ENCODE measurements at places on chromosomes 1 and 21. TPM values are rescaled to one million over a fixed set of nuclear protein-coding genes. Genes with fewer than 3 reads are reported as not detected.

DNA sequence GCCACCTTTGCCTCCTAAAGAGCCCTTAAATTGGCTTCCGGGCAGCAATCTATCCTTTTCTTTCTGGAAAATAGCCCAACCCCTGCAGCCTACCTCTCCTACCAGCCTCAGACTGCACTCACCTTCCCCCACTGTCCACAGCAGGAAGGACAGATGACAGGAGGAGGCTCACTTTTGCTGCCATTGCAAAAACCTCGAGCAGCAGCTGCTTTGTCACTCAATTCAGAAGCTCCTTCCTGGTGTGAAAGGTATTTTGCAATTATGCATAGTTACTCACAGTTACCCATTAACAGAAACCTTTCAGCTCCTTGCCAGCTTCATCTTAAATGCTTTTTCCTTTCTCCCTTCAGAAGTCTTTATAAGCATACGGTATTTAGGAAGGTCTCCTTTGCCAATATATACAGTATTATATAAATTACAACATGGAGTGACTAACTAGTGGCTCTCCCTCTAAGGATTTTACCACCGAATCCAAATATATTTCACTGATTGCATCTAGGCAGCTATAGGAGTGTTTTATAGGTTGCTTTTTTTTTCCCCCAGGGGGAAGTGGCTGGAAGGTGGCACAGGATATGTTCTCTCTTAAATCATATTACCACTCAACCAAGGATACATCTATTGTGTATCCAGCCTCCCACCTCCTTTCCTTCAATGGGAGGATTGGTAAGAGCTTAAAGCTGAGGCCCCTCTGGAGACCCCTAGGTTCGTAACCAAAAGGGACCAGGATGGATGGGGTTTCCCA lies 142.1 kb upstream of the IPO9 start:
- H3K27ac ChIP-seq, result no peak overlapping the region
- H3K4me1 ChIP-seq, result no peaks in the 10 kb centered on the region
- no peak overlapping the region for H3K4me3 ChIP-seq
- DNase-seq, result no peak

DNA sequence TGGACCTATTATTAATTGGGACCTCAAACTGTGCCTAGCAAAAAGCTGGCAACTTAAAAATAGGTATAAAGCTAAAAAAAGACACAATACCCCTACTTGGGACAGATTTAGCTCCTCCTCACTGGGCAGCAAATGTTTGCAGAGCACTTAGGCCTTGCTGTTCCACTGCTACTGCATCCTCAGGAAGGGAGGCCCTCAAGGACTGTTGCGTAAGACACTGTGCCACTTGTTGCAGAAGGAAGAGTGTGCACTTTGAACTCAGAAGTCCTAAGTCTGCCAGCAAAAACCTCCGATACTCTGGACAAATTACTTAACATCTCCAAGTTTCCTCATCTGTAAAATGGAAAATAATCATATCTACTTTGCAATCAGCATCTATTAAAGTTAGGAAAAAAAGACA lies 322.9 kb downstream of the BARHL2 start:
- no peak overlapping the region for H3K27ac ChIP-seq
- H3K4me3 ChIP-seq, result no peak overlapping the region
- no peaks in the 10 kb centered on the region for H3K27me3 ChIP-seq
- DNase-seq, result no peak

DNA sequence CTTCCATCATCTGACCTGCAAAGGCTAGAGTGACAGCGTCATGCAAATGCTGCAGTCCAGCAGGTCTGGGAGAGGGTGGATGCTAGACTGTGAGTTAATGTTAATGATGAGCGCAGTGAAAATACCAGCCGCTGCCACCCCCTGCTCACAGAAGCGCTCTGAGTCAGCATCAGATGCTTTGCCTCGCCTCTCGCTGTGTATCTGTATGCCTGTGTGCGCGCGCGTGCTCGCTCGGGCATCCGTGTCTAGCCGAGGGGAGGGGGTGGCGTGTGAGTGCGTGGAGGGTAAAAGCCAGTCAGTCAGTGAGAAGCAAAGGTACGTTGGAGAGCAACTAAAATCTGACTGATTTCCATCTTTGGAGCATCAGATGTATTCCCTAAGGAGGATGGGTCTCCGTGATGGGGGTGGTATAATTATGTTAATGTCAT lies 858.7 kb downstream of the USP25 start:
- no peaks in the 10 kb centered on the region for H3K27me3 ChIP-seq
- H3K27ac ChIP-seq, result no peak overlapping the region
- H3K4me3 ChIP-seq, result no peak overlapping the region
- H3K4me1 ChIP-seq, result no peaks in the 10 kb centered on the region
- no peaks in the 10 kb centered on the region for H3K36me3 ChIP-seq
- no peak for DNase-seq

GRCh38 chr1:44351289-44351688 lies 3.8 kb downstream of the ERI3 start:
- H3K4me3 ChIP-seq, result no peak overlapping the region
- H3K36me3 ChIP-seq, result no peaks in the 10 kb centered on the region
- no peak overlapping the region for H3K27ac ChIP-seq
- no peak for DNase-seq

- H3K4me3 ChIP-seq, result no peak overlapping the region
- peaks cover 17% of the 10 kb centered on the region for H3K36me3 ChIP-seq
- DNase-seq, result no peak
- H3K4me1 ChIP-seq, result peaks cover 16% of the 10 kb centered on the region
- no peak overlapping the region for H3K27ac ChIP-seq
- H3K27me3 ChIP-seq, result no peaks in the 10 kb centered on the region
Measured at GRCh38 chr1:156592910-156593660, 1.5 kb downstream of the NAXE start.

GRCh38 chr1:150973836-150974579 lies 627 bp downstream of the CERS2 start:
- peak; percentile 25 for DNase-seq
- peak overlapping the region; percentile 70 for H3K27ac ChIP-seq
- no peaks in the 10 kb centered on the region for H3K36me3 ChIP-seq
- H3K27me3 ChIP-seq, result no peaks in the 10 kb centered on the region

DNA sequence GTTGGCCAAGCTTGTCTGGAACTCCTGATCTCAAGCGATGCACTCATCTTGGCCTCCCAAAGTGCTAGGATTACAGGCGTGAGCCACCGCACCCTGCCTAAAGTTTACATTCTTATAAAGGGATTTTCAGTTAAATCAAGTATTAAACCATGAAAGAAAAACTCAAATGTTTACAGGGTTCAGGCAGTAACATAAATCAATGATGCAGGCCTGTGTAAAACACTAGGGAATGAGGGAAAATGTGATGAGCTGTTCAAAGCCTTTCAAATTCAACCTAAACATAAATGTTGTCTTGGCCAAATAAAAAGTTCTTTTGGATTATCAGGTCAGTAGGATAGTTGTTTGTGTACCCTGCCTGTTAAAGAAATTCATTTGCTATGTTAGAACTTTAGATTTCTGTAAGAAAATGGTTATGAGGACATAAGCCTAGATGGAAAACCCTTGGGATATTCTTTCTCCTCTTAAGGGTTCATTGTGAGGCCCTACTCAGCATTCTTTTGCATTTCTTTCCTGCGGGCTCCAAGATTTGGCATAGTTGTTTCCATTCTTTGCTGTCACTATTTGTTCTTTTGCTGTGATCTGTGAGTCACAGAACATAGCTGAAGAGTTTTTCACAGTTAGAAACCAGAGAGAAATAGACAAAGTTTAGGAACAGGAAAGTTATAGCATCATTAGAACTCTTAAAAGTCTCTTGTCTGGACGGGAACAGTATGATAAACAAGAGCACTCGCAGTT lies 8.9 kb upstream of the ZRANB2 start:
- no peaks in the 10 kb centered on the region for H3K36me3 ChIP-seq
- H3K27ac ChIP-seq, result no peak overlapping the region
- H3K4me1 ChIP-seq, result no peaks in the 10 kb centered on the region

GRCh38 chr1:113991467-113991997 lies 12.3 kb downstream of the OLFML3 start:
- no peak overlapping the region for H3K4me3 ChIP-seq
- DNase-seq, result no peak
- H3K27me3 ChIP-seq, result no peaks in the 10 kb centered on the region
- no peaks in the 10 kb centered on the region for H3K36me3 ChIP-seq
- no peak overlapping the region for H3K27ac ChIP-seq

DNA sequence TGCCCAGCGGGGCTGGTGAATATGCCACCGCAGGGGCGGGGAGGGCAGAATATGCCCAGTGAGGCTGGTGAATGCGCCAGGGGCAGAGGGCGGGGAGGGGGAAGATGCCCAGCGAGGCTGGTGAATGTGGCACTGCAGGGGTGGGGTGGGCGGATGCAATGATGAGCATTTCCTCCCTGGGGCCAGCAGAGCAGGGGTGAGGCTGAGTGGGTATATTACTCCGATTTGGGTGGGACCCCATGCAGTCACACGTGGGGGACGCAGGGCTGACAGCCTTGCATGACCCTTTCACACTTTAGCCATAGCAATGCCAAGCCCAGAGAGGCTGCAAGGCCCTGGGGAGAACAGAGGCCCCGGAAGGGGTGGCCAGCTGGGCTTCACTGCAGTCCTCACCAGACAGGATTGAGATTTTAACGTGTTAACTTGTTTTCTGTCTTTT lies 9.3 kb upstream of the SLX9 start:
- no peaks in the 10 kb centered on the region for H3K36me3 ChIP-seq
- H3K4me3 ChIP-seq, result peak overlapping the region; percentile 55
- H3K4me1 ChIP-seq, result peaks cover 77% of the 10 kb centered on the region
- DNase-seq, result peak; percentile 70

DNA sequence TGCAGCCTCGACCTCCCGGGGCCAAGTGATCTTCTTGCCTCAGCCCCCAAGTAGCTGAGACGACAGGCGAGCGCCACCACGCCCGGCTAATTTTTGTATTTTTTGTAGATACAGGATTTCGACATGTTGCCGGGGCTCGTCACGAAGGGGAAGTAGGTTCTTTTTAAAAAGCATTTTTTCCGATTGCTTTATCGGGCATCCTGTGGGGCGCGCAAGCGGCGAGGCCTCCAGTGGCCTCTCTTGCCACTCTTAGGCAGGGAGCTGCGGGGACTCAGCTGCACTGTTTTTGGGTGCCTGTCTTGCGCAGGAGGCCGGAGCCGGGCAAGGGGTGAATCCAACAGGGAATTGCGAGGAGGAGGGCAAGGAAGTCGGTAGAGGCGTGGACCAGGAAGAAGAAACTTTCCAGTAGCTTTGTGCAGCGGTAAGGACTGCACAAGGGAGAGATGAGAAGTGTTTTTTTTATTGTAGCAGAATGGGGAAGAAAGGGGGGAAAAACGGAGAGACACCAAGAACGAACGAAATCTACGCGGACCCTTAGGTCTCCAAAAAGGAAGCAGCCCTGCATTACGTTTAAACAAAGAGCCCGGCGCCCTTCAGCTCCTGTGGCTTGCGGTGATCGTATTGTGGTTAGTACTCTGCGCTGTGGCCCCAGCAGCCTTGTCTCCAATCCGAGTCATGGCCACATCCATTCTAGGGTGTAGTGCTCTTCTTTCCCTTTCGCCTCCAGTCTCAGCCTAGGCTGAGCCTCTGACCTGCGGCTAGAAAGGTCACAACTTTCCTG lies 164.8 kb downstream of the PPIAL4G start:
- peak; percentile 77 for DNase-seq
- peak overlapping the region; percentile 41 for H3K4me3 ChIP-seq

GRCh38 chr1:93679546-93679945 lies 2.1 kb downstream of the BCAR3 start:
- peaks cover 5% of the 10 kb centered on the region for H3K27me3 ChIP-seq
- H3K27ac ChIP-seq, result no peak overlapping the region

- DNase-seq, result peak; percentile 23
- H3K27ac ChIP-seq, result no peak overlapping the region
- no peaks in the 10 kb centered on the region for H3K36me3 ChIP-seq
- H3K4me3 ChIP-seq, result no peak overlapping the region
- H3K4me1 ChIP-seq, result no peaks in the 10 kb centered on the region
Measured at GRCh38 chr1:102970496-102971078, 137.7 kb downstream of the COL11A1 start.

DNA sequence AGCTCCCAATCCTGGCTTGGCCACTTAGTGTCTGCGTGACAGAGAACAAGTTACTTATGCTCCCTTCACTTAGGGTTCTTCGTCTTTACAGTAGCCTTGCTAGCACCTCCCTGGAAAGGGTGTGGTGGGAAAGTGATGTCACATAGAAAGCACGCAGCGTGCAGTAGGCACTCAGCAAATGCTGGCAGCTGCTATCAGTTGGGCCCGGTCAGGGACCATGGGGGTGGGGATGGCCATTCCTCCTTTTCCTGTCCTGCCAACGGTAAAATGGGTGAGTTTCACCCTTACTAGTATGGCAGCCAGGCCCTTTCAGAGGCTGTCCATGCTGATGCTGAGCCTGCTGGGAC lies 6.2 kb upstream of the KCNA10 start:
- no peak overlapping the region for H3K4me3 ChIP-seq
- peaks cover 2% of the 10 kb centered on the region for H3K27me3 ChIP-seq
- H3K4me1 ChIP-seq, result peaks cover 5% of the 10 kb centered on the region

- H3K27ac ChIP-seq, result no peak overlapping the region
- H3K4me1 ChIP-seq, result no peaks in the 10 kb centered on the region
- H3K36me3 ChIP-seq, result no peaks in the 10 kb centered on the region
- H3K27me3 ChIP-seq, result no peaks in the 10 kb centered on the region
Measured at GRCh38 chr1:233107130-233107660, 156.8 kb downstream of the NTPCR start.

GRCh38 chr1:167676916-167677848 lies 44.6 kb upstream of the MPZL1 start:
- no peak overlapping the region for H3K27ac ChIP-seq
- H3K36me3 ChIP-seq, result peaks cover 47% of the 10 kb centered on the region
- no peaks in the 10 kb centered on the region for H3K27me3 ChIP-seq
- DNase-seq, result no peak
- peaks cover 40% of the 10 kb centered on the region for H3K4me1 ChIP-seq

DNA sequence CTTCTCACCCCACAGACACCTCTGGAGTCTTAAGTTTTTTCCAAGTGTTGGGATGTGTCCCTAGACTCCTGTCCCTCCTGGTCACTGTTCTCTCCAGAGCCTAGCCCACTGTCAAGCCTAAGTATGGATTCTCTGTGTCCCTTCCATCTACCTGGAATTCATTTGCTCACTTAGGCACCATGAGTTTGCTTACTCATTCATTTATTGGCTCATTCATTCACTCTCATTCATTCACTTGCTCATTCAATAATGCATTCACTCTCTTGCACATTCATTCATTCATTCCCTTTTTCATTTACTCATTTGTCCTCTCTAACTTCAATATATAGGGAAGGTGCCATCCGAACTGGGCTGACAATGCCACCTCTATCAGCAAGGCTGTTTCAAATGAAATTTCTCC lies 1.6 kb downstream of the S100A16 start:
- peaks cover 3% of the 10 kb centered on the region for H3K4me1 ChIP-seq
- H3K4me3 ChIP-seq, result no peak overlapping the region
- H3K27me3 ChIP-seq, result no peaks in the 10 kb centered on the region
- H3K36me3 ChIP-seq, result no peaks in the 10 kb centered on the region
- DNase-seq, result no peak

The KCNA3 gene
- 30.3 TPM for total RNA-seq

The ANGPTL3 gene
- total RNA-seq, result not detected

The NDUFS2 gene
- 74.7 TPM for total RNA-seq

The FMO5 gene
- total RNA-seq, result 6.0 TPM

The PIGR gene
- 0.38 TPM for total RNA-seq

The RBP7 gene
- total RNA-seq, result 2.3 TPM

The RNF186 gene
- not detected for total RNA-seq

The ARTN gene
- total RNA-seq, result not detected
